ENCODE measurements at places on chromosomes 5 and 9.

GRCh38 chr9:116193636-116194035, 40.0 kb downstream of the PAPPA start:
- no peak for ATAC-seq

- no peak for ATAC-seq
Measured at GRCh38 chr9:91405343-91406077, 18.1 kb downstream of the NFIL3 start.

- ATAC-seq: no peak
Measured at GRCh38 chr5:640461-641330, 28.6 kb downstream of the CEP72 start.

DNA sequence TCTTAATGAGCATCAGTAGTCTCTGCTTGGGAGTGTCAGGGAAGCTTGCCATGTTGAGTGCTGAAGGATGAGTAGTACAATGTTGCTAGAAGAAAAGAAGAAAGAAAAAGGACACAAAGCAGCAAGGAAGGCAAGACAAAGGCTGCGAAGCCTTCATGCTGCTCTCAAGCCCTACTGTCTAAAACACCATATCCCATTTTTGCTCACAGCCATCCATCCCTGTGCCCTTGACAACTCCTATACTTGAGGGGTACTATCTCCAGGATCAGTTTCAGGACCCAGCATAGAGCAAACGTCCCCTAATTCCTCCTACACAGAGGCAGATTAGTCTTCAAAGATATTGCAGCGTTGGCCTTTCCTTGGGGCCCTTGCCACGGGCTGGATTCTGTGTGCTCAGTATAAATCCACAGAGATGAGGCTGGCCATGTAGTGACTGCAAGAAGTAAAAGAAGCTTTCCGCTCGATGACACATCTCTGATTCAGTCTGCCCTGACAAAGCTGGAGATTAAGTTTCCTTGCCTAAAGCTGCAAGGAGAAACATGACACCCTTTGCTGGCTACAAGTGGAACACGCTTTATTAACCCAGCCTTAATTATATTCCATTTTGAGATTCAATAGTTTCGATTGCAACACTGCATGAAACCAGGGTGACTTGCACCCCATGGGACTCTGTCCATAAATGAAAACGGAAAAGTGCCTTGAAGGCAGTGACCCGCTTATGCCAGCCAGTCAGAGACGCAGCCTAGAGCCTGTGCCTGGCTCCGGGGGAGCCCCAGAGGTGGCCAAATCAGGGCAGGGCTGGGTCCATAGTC, 304.6 kb downstream of the ACTL7B start:
- ATAC-seq: no peak

DNA sequence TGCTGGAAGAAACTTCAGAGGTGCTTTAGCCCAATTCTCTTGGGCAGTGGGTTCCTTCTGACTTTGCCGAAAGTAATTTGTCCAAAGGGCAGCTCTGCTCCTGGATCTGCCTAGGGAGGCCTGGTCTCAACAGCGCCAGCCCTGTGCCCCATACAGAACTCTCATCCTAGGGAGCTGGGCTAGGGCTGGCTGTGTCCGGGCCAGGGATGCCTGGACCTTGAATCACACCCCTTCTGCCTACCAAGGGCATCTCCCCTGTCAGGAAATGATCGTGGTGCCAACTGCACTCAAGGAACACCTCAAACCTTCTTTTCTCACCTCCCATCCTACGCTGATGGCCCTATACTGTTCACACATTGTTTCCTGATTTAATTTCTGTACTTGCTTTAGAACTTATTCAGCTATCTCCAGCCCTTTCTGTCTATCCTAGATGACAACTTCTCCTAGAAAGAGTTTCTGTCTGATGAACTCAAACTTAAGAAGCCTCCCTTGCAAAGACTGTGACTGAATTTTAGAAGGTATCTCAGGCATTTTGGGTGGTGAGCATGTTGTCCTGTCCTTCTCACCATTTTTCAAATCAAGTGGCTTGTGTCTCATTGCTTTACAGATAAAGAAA, 37.4 kb upstream of the NFIB start:
- ATAC-seq: no peak

DNA sequence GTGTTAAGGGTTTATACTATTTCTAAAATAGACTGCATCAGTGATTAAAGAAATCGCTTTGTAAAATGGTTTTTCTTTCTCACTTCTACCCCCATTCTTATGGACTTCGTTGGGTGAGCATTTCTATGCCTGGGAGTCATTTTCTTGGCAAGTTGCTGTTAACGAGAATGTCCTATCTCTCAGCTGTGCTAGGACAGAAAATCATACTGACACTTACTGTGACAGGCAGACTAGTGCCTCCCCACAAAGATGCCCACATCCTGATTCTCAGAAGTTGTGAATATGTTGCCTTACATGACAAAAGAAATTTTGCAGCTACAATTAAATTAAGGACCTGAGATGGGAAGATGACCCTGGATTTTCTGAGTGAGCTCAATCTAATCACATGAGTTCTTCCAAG, 65.1 kb upstream of the NMUR2 start:
- no peak for ATAC-seq

GRCh38 chr9:77014597-77015263, 4.7 kb upstream of the FOXB2 start:
- no peak for ATAC-seq

Data from gastroesophageal sphincter (tissue), 4 donors.